Activated gamma-delta T cell treated with anti-CD3 and anti-CD28 coated beads, Interleukin-2, amount 50 U/mL, for 16 hours (primary cell): ENCODE measurements at places on chromosomes 4 and X.

DNA sequence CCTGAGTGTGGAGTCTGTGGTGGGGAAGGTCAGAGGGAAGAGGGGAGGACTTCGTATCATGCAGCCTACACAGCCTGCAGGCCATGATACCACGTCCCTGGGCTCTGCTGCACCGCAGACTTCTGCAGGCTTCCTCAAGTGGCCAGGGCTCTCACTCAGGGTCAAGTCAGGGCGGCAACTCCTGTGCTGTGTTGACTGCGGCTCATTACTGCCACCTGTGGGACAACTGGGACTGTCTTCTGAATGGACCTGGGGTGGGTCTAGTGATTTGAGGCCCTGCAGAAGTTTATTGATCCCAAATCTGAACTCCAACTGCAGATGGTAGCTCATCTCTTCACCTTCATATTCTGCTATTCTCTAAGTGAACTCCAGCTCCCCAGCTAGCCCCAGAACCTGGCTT lies 167.1 kb downstream of the NSUN7 start:
- no peak for DNase-seq

- DNase-seq, result no peak
These were observed 871.2 kb upstream of the TENM3 start for GRCh38 chr4:181372014-181372413.

- no peak for DNase-seq
These were observed 250.7 kb upstream of the GATB start for GRCh38 chr4:152011469-152011868.

DNA sequence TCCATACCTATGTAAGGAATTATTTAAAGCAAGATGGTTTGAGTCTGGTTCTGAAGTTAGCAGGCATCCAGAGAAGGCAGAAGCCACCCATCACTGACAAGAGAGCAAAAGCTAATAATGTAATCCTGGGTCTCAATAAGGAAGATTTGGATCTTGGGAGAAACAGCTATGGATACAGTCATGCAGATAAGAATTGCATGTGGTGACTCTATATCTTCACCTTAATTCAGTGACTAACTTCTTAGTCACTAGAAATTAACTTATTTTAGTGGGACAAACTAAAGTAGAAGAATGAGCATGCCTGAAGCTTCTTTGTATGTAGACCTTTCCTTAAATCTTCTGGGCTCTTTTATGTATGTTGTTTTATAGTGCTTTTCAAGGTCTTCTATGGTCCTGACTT lies 66.6 kb downstream of the ATP10D start:
- DNase-seq, result no peak

DNA sequence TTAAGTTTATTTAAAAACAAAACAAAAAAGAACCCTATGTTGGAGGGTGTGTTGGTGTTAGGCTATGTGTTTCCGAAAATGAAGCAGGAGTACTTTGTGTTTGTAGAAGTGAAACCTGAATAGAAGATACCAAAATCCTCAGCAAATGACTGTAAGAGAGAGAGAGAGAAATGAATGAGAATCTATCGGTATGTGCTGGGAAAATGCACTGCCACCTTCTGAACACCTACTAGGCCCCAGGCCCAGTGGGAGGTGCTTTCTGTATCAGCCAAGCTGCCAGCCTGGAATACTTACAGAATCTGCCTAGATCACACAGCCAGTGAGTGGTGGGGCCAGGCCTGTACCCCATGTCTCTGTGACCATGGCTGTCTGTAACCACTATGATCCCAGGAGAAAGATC lies 14.9 kb upstream of the PIM2 start:
- no peak for DNase-seq

DNA sequence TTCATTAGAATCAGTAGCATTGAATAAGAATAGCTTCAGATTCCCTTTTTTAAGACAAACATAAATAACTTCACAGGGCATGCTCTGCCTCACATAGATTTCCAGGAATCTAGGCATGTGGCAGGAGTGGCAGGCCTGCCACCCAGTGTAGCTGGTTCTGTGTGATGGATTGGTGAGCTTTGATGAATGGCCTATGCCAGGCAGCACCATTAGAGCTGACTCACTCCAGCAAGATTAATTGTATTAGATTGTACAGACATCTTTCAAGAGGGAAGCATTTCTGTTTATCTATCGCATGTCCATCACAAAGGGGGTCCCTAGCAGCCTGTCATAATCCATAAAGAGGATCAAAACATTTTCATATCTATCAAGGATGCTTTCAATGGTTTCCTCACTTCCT lies 71.9 kb downstream of the NAA11 start:
- DNase-seq, result no peak

- no peak for DNase-seq
These were observed 83.3 kb upstream of the ANXA3 start for GRCh38 chr4:78468272-78468671.

GRCh38 chr4:84879651-84880200 lies 86.8 kb downstream of the WDFY3 start:
- DNase-seq, result no peak

DNA sequence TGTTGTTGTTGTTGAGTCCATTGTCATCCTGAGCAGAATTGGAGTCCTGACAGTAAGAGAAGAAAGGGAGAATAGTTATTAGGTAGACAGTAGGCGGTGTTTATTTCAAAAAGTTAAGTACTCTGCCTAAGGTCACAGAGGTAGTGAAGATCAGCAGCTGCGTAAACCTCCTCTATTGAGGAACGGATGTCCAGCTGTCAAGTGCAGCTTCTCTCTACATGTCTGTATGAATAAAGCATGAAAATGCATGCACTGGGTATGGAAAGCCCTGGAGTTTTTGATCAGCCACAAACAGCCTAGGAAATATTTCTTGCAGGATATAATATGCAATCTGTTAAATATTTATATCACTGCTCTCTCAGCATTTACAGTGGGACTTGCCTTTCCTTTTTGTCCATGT lies 109.4 kb upstream of the CBLL2 start:
- no peak for DNase-seq

DNA sequence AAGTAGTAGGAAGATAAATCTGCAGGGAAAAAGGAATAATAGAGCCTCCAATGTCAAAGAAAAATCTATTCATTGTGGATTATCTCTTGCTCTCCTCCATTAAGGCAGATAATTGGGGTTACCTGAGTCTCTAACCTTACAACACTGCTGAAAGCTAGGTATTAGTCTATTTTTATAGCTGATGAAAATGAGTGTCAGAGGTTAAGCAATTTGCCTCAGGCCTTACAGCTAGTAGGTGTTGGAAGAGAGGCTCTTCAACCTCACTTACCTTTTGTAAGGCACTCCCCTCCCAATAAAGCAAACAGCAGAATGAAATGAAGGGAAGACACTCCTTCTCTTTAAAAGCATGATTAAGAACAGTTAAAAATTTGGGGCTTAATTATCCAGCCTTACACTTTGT lies 45.4 kb upstream of the GAB1 start:
- no peak for DNase-seq

DNA sequence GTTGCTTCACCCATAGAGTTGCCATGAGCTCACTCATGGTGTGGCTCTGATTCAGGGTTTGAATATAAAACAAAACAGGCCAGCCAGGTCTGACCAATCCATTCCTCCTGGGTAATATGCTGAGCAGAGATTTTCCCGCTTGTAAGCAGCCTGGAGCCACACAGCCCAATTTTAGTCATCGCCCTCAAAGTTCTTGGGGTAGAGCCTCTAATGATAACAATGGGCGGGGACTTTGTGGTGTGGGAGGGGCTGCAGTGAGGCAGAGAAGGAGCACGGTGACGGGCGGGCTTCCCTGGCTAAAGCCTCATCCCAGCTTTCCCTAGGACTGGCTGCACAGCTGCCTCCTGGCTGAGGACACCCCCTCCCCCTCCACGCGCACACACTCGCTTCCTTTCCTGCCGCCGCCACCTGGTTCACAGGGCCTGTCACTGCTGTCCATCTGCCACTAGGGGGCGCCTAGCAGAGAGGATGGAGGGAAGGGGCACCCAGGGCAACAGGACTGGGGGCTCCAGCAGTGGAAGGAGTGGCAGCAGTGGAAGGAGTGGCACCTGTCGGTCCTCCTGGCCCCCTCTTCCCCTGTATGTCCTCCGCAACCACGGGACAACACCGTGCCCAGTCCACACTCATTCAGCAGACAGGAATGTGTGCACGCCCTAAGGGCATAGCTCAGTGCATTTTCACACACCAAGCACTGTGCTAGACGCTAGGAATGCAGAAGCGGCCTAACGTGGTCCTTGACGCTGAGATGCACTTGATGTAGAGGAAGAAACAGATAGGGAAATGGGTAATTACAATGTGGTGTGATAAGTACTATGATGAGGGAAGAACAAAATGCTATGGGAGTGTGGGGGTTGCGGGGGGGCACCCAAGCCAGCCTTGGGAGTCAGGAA lies 26.8 kb downstream of the PRPS1 start:
- peak; percentile 55 for DNase-seq

GRCh38 chr4:99321241-99322191 lies at the start of gene ADH1B:
Gene ADH1B, minus strand, starts transcription at chr4:99321401. Its CDS starts 70 bp downstream, at chr4:99321331.
- no peak for DNase-seq

GRCh38 chrX:28981952-28982351 lies 394.7 kb downstream of the IL1RAPL1 start:
- no peak for DNase-seq

DNA sequence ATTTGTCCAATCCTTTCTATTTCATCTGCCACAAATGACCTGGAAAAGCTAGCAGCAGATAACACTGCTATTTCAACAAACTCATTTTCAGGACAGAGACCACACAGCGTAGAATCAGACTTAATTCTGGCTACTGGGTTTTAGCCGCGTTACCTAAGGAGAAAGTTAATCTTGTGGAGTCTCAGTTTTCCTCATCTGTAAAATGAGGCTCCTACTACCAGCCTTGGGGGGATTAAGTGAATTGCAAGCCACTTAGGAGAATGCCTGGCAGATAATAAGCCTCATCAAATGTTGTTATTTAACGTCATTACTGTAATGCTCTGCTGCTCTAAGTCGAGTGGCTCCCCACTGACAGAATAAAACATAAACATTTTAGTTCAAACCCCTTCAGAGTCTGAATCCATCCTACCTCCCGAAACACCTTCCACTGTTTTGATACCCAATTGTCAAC lies 1.4 kb downstream of the CCNI start:
- DNase-seq, result no peak

GRCh38 chrX:101482296-101482695 lies 3.0 kb upstream of the ARMCX4 start:
- DNase-seq, result no peak

DNA sequence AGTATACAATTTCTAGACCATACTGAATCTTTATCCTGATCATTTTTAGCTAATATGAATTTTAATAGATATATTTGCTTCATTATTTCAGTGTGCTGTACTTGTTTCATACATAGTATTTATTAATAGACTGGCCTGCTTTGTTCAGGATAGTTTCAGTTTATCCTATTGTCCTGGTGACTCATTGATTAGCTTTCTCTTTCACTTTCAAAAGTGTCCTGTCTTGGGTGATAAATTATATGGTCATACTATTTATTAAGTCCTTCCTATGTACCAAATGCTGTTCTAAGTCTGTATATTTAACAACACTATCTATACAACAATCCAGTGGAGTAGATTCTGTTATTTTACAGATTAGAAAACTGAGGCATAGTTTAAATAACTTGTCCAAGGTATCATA lies 153.8 kb upstream of the RAPGEF2 start:
- no peak for DNase-seq

DNA sequence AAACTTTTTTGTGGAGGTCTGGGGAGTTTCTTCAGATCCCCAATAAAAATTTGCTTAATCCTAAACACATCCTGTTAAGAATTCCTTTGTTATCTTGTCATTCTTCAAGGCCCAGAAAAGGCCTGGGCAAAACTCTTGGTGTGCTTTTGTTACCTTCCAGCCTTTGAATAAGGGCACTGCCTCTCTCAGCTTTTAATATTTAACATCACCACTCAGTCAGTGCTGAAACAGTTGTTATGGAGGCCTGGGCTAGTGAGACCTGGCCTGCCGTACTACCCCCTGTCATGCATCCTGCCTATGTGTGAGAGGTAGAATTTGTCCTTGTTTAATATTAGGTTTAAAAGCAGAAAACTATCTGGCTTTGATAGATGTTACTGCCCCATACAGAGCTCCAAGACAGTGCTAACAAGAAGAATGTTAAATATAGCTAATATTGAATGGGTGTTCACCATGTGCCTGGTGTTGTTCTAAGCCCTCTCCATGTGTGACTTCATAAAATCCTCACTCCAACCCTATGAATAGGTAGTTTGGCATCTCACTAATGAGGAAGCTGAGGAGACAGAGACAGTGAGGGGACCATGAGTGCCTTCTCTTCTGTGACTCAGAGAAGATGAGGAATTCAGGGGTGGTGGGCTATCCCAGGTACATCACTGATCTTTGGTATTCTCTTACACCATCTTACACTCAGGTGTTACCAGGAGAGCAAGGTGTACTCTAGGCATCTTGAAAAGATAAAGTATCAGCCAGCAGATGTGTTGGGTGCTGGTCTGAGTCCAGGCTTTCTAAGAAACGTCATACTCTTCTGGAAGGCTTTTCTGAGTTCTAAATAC lies 6.2 kb downstream of the PPP1R2C start:
- no peak for DNase-seq

DNA sequence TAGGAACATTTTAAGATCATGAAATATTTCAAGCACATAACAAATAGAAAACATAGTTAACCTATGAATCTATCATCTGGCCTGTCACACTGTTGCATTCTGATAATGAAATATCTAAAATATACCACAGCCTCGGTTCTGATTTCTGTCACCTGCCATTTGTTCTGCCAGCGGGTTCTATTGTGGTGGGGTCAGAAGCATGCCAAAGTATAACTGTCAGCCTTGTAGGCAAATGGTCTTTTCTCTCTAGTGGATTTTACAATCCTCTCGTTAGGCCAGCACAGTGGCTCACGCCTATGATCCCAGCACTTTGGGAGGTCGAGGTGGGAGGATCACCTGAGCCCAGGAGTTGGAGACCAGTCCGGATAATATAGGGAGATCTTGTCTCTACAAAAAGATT lies 47.9 kb downstream of the HTRA3 start:
- no peak for DNase-seq

GRCh38 chrX:17038277-17038676 lies 91.8 kb downstream of the REPS2 start:
- no peak for DNase-seq

- no peak for DNase-seq
These were observed 122.3 kb upstream of the NEIL3 start for GRCh38 chr4:177187371-177187770.

GRCh38 chr4:5757954-5758353 lies 47.0 kb downstream of the EVC start:
- DNase-seq, result no peak

- no peak for DNase-seq
These were observed 21.8 kb downstream of the SH3TC1 start for GRCh38 chr4:8220661-8221450.

DNA sequence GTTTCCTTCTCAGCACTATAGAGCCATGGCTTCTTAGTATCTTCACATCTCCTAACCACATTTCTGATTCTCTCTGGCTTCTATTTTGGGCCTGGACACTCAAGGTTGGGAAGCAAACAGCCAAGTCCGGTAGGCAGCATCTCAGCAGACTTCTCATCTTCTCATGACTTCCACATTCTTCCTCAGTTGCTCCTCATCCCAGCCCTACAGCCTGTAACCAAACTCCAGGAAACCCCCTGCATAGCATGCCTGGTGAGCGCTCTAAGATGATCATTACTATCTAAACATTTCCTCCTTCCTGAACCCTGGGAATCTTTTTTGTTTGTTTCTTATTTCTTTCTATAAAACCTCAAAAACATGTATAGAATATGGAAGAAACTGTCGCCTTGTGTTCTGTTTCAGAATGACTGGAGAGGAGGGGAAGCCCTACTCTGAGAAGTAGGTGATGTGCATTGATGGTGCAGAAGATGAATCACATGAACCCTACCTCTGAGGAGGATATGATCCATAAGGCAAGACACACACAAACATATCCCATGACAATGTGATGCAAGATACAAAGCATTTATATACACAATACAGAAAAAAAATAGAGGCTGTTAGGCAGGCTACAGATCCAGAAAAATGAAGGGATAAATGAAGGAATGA lies 219.8 kb upstream of the GYPA start:
- DNase-seq, result no peak
